NCI-H2171 treated with DMSO at 0.1 percent for 48 hours (cell line): ENCODE measurements at places on chromosomes 4 and X.
A peak's percentile ranks its signal among the peaks of the same experiment; 100 is the strongest.

- peak; percentile 32 for DNase-seq
These were observed at the start of gene ZFX for GRCh38 chrX:24149351-24150050. Gene ZFX, plus strand, starts transcription at chrX:24149729. Its CDS starts 23,014 bp downstream, at chrX:24172743.

DNA sequence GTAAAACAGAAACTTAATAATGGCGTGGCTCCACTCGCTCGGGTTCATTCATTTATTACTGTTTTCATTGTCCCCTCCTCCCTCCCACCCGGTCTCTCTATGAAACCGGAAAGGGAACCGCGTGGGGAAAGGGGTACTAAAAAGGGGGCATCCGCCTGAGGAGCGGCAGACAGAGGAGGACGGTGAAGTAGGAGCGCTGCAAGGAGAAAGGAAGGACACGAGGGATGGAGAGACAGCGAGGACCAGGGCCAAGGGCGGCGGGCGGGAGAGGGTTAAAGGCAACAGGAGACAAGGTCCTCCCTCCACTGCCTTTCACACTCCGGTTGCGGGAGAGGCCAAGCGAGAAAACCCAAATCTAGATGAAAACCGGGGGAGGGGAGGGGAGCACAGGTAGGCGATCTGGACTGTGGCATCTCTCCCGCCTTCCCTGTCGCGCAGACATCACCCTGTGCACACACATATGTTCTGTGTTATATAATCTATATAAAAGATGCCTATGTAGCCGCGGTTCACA lies 829 bp downstream of the ELOVL6 start:
- no peak for DNase-seq

DNA sequence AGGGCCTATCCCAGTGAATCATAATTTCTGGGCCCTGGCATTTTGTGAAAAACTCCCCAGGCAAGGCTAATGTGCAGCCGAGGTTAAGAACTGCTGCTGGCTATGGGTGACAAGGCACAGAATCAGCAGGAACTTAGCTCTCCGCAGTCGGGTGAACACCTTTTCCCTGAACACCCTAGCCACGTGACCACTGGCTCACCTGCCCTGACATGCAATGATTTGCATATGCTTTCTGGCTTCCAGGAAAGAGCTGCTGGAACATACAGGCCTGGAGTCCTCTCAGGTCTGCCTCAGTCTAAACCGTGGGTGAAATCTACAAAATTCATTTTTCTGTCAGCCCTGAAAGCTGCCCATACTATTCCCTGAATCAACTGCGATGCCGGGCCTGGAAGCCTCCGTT lies 56.6 kb downstream of the ZNF827 start:
- peak; percentile 82 for DNase-seq

GRCh38 chrX:153595859-153596857 lies 2.8 kb downstream of the CCNQ start:
- DNase-seq, result no peak

- DNase-seq, result no peak
These were observed 21.1 kb downstream of the SCML1 start for GRCh38 chrX:17758382-17758781.

DNA sequence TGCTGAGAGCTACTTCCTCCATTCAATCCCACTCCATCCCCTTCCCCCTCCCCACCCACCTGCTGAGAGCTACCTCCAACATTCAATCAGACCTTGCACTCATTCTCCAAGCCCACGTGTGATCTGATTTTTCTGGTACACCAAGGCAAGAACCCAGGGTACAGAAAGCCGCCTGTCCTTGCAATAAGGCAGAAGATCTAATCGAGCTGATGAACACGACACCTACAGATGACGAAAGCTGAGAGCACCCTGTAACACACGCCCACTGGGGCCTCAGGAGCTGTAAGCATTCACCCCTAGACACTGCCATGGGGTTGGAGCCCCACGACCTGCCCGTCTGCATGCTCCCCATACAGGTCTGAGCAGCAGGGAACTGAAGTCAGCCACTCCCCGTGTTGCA lies 58.3 kb downstream of the TRIML1 start:
- DNase-seq, result no peak

DNA sequence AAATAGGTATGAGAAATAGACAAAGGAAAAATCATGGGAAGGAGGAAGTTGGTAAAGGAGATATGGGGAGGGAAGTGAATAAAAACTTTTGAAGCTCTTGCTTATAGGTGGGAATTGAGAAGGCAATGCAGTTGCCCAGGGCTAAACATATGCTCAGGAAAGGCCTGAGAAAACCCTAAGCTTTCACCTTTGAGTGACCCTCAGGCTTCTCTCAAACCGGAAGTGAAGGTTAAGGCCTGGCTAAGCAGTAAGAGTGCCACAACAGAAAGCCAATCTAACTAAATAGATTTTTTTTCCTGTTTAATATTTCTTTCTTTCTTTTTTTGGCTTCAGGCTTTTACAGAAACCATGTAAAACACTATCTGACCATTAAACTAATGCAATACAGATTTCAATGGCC lies 69.5 kb upstream of the GABRA3 start:
- no peak for DNase-seq

DNA sequence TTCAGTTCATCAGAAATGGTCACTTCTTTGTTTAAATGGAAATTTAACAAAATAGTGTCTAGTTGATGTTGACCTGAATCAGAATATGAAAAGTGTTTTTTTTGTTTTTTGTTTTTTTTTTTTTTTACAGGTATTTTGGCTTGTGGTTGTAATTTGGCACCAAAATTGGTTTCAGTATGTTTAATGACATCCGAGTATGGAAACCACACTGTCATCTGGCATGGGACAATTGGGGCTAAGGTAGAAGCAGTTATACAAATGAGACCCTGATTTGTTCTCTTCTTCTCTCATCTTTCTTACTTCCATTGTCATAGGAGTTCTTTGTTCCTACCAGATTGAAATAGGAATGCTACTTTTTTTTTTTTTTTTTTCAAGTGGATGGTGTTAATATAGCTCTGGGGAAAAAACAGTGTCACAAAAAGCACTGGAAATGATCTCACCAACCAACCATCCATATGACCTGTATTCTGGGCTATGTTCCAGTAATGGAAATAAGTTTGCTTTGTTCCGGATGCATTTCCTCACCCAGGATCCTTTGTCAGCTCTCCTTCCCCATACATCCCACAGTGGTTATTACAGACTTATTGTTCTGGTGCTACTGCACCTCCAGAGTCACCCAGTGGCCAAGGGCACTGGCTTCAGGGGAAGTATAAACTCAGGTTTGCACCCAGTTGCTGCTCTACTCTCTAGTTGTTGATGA lies 95.8 kb downstream of the ATXN3L start:
- peak; percentile 73 for DNase-seq

DNA sequence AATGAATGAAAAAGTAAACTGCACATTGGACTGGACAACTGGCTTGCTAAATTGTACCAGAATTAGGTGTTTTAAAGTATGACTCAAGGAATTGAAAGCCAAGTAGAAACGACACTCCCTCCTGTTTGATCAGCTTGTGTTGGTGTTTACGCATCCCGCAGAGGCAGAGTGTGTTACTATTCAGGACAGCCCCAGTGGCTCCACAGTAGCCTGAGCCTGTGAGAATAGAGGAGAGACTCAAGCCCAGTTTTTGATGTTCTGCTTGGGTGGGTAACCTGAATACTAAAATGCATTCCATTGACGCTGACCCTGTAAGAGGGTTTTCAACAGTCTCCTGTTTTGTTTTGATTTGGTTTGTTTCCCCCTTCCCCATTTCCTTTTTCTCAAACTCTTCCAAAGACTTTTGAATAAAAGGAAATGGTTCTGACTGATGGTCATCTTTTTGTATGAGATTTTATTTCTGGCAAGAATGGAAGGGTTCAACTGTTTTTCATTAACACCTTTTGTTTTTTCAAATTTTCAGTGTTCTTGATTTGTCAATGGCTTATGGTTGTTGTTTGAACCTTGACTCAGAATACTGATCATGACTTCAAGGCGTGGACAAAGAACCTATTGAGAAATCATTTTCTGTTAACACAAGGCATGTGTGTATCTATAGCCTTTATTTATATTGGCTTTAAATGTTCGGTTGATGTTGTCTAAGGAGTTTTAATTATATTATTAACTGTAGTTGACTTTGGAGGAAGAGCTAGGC lies 10.2 kb downstream of the ADGRL3 start:
- DNase-seq, result no peak

DNA sequence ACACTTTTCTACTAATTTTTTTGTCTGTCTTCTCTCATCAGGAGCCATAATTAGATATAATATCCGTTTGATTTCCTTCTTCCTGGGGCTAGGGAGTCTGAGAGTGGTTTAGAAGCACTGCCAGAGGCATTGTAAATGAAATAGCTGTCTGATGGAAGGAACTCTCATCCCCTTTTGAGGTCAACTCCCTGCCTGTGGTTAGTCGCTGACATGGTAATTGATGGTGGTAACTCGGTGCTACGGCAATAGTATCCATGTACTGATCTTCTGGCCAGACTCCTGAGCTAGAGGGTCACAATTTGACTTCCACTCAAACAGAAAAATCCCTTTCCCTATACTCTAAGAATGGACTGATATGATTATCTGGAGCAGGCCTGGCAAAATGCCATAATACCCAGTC lies 108.1 kb upstream of the TRPC5 start:
- no peak for DNase-seq

- DNase-seq, result no peak
These were observed 190.8 kb downstream of the SPATA18 start for GRCh38 chr4:52241916-52242315.

GRCh38 chr4:113761620-113762185 lies at the start of gene CAMK2D:
Gene CAMK2D, minus strand, starts transcription at chr4:113761738. Its CDS starts 670 bp downstream, at chr4:113761068.
- peak; percentile 84 for DNase-seq

DNA sequence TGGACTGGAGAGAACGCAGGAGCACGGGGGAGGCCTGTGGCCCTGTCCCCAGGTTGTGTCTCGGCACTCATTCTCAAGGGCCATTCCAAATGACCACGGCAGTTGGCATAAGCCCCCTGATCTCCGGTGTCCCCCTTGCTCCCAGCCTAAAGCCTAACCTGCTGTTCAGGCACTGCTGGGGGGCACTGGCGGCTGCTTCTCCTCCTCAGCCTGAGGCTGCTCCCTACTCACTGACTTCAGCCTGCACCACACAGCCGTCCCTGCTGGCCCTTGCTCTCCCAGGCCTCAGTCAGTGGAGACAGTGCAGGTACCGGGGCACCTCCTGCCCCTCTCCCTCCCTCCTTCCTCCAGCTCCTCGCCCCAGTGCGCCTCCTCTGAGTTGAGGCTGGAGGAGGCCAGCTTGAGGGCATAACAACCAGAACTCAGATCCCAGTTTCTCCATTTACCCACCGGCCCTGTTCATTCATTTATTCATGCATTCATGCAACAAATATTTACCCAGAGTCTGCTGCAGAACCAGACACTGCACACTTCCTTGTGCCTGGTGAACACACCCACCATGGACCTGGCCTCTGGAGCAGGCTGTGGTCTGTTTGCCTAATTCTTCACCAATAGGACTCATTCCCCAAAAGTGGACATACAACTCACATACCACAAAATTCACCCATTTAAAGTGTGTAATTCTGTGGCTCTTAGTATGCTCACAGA lies 65.0 kb downstream of the CPZ start:
- no peak for DNase-seq

DNA sequence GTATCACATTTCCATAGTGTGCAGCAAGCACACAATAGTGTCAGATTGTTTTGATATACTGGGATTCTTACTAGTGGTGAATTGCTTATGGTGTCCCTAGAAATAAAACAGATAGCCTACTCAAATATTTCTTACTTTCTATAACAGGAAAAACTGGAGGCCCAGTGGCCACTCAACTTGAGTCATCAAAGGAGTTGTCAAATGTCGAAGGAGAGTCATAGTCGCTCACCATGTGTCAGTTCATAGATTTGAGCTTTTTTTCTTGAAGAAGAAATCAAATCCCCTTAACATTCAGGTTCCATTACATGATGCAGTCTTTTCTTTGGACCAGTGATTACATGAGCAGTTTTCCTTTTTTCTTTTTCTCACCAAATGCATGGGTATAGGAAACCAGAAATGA lies 1271.0 kb downstream of the RAPGEF2 start:
- DNase-seq, result no peak

DNA sequence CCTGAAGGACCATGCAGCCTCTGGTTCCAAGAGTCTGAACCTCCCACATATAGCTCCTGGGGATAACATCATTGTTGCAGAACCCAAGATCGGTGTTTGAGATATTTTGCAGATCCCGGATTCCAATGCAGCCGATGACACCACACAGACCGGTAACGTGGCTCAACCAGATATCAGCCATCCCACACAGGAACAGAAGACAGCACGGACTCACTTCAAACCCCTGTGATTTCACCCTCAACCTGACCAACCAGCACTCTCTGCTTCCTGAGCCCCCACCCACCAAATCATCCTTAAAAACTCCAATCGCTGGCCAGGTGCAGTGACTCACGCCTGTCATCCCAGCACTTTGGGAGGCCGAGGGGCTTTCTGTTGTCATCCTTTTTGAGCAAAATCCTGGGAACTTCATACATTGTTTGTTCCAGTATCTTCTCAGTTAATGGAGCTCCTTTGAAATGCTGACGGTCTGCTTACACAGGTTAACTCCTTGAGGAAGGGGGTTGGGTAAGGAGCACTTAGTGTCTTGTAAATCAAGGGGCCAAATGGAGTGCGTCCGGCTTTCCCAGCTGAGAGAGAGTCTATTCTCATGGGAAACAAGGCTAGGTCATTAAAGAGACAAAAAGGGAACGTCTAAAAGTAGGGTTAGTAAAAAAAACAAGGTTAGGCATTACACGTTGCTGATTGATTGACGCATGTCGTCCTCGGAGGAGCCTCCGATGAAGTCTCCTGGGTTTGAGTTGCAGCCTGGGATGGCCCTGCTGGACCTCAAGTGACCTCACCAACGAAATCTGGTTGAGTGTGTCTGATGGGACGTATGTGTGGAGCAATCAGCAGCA lies 230.4 kb downstream of the CRLF2 start:
- DNase-seq, result no peak

DNA sequence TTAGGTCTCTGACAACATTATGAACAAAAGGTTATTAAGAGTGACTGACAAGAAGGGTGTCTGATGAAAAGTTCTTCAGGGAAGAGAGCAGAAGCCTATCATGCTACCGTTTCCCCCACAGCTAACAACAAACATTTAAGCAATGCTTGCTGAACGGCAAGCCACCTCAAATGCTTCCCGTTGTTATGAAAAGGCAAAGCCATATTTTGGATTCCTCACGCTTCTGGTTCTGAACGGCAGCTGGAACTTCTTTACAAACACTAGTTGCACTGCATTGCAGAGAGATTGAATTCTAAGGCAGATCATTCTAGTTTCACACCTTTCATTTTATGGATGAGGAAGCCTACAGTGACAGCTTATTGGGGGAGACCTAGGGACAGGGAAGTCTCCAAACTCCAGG lies 48.6 kb upstream of the NAP1L5 start:
- no peak for DNase-seq

DNA sequence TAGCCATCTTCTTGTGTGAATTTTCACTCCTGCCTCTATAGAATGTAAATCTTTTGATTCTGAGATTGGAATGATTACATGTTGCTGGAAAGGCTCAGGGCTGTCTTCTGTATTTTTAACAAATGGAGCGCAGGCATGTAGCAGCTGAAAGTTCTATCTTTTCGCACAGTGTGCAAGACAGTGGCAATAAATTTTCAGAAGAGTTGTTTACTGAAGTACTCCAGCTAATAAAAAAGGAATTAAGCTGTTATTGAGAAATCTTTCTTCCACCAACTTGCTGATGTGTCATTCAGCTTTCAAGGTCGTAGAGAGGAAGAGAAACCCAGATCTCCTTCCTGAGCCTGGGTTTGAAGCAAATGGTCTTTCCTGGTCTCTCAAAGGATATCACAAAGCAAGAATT lies 122.0 kb upstream of the PUDP start:
- DNase-seq, result no peak

- no peak for DNase-seq
These were observed 393.5 kb downstream of the GPM6A start for GRCh38 chr4:175418516-175418915.

- no peak for DNase-seq
These were observed 286.3 kb downstream of the ANK2 start for GRCh38 chr4:113335746-113336145.

- DNase-seq, result no peak
These were observed 116.9 kb downstream of the STPG2 start for GRCh38 chr4:98026362-98026761.
